ENCODE measurements at places on chromosomes 4 and X.

DNA sequence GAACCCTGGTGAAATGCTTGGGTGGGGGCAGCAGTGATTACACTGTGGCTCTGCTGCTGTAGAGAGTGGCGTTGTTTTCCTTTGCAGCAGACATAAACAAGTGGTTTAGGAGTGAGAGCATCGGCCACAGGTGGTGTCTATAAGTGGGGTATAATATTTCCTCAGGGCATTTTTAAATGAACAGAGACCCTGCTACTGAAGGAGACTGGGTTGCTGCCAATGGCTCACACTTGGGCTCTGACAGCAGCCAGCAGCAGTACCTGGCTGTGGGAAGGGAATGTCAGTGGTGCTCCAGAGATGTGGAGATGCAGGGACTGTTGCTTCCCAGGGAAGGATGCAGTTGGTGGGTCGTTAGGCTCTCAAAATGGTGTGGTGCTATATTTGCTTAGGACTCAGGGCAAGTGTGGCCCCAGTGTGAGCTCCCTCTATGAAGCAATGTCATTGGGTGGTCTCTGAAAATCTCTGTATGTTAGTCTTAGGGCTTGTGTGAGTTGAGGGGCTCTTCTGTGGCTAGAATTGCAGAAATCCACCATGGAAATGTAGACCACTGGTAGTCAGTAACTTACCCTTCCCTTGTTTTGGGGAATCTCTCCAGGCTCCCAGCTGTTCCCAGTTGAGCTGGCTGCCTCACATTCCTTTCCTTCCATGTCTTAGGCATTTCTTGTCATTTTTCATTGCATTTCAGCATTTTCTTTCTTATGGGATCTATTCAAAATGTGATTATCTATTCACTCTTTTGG, 1023.0 kb upstream of the GRID2 start:
- DNase-seq, result no peak

GRCh38 chr4:154623436-154623835, 11.0 kb upstream of the FGG start:
- DNase-seq, result no peak

DNA sequence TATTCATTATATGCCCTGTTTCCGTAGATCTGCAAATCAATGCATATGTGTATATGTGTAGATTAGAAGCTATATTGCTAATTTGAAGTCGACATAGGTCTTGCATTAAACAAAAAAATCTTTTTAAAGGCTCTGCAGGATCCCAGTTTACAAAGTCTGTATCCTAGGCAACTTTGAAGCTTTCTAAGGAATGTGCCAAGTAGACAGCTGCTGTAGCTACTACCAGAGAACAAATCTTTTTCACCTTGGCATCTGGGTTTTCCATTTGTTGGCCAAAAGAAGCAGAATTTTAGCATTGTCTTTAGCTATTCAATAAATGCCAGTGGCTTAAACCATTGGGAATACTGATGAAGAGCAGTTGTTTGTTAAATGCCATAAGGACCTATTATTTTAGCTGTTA, 88.0 kb downstream of the NAA11 start:
- no peak for DNase-seq

- no peak for DNase-seq
These were observed 24.8 kb downstream of the RTL9 start for GRCh38 chrX:110383414-110383813.

- no peak for DNase-seq
These were observed 1571.9 kb downstream of the ADGRL3 start for GRCh38 chr4:62771983-62772557.

DNA sequence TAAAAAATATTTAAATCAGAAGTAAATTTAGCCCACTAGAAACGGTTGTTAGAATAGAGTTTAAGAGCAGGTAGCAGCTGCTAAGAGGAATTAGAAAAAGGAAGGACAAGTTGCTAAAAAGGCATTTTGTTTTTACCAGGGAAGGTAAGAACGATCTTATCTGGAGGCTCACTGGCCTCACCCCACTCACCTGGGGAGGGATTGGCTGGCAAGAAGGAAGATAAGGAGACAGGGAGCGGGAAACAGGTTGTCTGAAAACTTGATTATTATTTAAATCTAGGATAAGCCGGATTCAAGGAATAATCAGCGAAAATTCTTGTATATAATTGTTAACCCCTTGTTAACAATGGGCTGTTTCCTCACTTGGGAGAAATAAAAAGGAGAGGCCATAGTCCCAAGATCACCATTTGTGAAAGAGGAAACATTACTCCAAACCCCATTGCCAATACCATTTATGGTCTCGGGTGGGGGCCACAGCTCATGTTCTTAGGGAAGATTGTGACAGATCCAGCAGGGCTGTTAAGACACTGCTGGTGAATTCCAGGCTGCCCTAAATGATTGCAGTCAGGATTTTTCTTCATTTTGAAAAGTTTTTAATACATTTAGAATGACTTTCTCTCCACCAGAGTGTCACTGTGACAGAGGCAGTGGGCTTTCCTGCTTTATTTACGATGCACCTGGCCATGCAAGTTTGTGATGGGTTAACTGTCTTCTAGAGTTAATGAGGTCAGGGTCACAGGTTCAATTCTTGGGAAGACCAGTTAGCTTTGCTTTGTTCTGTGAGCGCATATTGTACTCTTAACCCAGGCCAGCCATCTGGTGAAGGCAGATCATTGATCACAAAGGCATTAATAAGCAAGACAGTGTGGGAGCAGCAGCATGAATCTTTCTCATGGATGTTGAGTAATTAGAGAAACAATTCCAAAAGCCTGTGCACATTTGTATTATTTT, 106.6 kb downstream of the CEP135 start:
- DNase-seq, result no peak

- DNase-seq, result peak; percentile 42
These were observed 2.8 kb upstream of the LIN54 start for GRCh38 chr4:83013420-83013867.

DNA sequence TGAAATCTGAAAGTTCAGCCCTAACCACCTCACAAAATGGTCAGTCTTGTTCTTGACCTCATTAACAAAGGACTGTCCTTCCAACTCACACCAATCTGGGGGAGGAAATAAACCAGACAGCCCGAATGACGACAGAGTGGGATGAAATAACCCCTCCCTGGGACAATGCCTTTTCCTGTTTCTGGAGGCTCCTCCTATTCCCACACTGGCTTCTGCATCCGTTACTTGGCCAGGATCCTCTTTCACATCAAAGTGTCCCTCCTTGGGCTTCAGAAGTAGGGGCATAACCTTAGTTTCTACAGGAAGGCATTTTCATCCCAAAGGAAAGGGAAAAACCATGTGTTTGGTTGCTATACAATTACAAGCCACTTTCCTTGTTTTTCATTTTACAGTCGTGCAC, 59.8 kb upstream of the RPL34 start:
- DNase-seq, result no peak
